NCI-H345 (cell line): ENCODE measurements at places on chromosomes 6 and 20.

GRCh38 chr20:14715400-14715799 lies 378.0 kb upstream of the FLRT3 start:
- DNase-seq = no peak

DNA sequence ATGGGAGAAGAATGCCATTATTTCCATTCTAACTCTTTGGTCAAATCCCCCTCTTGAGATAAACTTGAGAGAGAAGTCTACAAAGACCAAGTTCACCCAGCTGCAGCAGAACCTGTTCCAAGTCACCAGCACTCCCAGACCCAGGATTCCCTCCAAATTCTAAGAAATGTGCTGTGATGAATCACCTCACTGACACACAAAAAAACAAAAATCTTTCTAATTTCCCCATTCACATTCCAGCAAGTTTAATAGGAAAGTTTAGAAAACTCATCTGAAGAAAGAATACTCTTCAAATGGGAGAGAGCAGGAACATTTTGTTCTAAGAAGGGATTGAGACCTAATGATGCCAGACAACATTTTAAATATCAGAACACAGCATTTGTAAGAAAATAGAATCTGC lies 213.6 kb upstream of the PLCB4 start:
- no peak for DNase-seq

GRCh38 chr6:166413491-166413951 lies 30.8 kb upstream of the MPC1 start:
- no peak for DNase-seq

GRCh38 chr20:52612046-52612632 lies 360.0 kb upstream of the TSHZ2 start:
- no peak for DNase-seq

DNA sequence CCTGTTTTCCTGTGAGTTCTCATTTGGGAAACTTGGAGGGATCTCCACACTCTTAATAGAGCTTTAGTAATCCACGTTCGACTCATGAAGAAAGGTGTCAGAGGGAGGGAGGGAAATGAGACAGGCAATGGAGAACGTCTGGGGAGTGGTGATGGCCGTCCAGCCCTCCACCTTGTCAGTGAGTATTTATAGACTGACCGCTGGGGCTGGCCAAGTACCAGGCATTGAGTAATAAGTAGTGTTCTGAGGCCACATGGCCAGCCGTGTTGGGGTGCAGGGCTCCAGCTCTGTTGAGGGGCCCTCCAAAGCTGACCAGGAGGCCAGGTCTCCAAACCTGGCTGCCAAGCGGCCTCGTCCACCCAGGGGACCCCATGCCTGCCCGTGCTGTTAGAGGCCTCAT lies 11.3 kb upstream of the DSN1 start:
- DNase-seq = no peak

- no peak for DNase-seq
Observed at GRCh38 chr20:61311656-61312387, 59.8 kb downstream of the CDH4 start.

DNA sequence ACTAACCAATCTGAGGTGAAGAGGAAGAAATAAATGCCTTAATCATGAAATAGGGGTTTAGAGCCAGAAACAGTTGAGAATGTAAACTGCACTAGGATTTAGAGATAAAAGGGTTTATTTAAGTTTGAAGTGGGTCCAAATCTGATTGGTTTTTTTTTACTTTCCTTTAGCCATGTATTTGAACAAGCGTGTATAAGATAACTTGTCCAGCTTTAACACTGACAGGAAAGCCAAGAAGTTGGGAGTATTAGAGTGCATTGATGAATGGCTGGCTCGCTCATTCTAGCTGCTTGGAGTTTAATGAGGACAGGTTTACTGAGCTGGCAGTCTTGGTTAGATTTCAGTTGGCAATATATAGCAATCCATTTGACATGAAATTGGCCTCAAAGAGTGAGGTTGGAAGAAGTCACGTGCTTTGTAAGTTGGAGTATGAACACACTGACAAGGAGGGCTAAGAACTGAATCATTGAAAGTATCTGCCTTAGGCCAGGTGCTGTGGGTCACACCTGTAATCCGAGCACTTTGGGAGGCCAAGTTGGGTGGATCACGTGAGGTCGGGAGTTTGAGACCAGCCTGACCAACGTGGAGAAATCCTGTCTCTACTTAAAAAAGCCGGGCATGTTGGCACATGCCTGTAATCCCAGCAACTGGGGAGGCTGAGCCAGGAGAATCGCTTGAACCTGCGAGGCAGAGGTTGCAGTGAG lies 13.7 kb downstream of the SRSF3 start:
- no peak for DNase-seq

DNA sequence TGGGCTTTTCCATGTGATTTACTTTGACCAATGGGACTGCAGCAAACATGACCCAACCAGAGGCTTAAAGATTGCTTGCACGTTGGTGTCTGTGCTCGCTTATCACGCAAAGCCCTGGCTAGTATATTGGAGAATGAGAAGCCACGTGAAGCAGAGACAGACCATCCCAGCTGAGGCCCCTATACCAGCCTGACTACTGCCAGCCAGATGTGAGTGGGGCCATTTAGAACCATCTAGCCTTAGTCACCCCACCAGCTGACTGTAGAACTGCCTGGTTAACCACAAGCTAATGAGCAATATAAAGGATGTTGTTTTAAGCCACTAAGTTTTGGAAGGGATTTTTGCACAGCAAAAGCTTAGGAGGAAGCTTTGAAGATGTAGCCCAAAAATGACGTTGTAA lies 74.5 kb downstream of the MACROD2 start:
- DNase-seq = no peak

- DNase-seq = no peak
Observed at GRCh38 chr6:1611322-1611571, 1.5 kb downstream of the FOXC1 start.

DNA sequence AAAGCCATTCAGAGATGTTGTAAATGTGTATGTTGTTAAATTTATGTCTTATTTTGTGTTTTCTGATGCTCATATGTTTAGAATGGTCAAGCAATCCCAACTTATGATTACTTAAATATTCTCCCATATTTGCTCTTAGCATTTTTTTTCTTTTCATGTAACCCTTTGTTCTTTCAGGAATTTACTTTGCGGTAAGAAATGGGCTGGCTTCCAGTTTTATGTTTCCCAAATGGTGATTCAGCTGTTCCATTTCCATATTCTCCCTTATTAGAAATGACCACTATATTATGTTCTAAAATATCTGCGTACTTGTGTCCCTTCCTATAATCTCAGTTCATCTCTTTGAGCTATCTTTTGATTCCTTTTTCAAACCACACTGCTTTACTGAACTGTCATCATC lies 113.7 kb downstream of the CDH26 start:
- DNase-seq = no peak

DNA sequence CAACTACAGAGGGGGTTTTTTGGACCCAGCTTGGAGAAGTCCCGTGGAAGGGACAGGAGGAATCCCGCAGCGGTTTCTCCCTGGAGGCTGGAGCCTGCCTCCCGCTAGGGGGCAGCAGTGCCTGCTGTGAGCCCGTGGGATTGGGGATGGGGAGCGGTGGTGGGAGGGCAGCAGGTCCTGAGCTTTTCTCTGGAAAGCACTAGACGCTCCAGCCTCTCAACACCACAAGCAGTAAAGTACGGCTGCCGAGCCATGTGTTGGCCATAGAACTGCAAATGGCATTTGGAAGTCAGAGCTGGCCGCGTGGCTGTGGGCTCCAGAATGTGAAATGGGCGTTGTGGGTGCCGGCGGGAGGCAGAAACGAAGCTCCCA lies 47.8 kb downstream of the GMPR start:
- no peak for DNase-seq

DNA sequence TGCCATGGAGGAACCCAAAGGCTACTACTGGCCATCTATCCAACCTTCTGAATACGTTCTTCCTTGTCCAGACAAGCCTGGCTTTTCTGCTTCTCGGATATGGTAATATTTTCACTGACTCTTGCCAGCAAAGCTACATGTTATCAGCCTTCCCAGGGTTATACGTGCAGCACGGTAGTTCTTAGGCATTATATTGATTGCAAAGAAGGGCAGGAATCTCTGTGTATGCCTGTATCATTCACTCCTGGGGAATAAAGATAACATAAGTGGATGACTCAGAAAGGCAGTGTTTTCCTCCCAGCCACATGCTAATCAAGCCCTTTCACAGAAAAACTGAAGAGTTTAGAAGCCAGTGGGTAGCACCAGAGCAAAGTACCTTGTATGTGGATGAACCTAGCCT lies 98.7 kb downstream of the ADGRG6 start:
- DNase-seq = peak; percentile 11

- DNase-seq = peak; percentile 27
Observed at GRCh38 chr6:138007014-138007472, 100.2 kb downstream of the PERP start.

DNA sequence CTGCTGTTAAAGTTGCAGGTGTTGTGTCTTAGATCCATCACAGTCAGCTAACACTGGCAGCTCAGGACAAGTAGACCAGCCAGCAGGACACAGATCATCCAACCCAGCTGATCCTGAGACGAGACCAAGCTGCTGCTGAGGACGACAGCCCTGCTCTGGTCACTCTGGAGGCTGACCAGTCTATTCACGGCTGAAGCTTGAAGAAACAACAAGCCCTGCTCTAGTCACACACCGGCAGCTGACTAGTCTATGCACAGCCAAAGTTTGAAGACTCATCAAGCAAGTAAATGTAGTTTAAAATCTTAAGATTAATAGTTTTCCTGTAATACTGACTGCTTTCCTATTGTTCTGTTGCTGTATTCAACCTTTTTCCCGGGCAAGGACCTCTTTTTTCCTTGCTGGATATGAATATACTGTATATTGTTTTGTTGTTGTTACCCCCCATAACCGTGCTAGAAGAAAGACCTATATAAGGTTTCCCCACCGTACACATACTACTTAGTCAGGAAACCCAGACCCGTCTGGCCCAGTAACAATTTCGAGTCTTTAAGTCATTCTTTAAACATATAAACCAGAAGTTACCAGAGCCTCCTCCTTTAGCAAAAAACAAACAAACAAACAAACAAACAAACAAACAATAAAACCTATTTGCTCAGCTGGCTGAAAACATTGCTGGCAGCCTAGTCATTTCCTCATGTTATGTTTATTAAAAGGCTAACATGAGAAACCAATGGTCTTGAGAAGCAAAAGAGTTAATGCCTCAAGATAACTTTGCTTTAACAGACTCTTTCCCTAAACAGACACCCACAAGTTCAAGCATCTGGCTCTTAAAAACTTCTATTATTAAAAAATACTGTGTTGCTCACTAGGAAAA lies 16.7 kb upstream of the GSTA3 start:
- DNase-seq = no peak

- no peak for DNase-seq
Observed at GRCh38 chr6:128097009-128097408, 196.2 kb upstream of the THEMIS start.

GRCh38 chr6:90003941-90004340 lies 109.7 kb downstream of the GJA10 start:
- DNase-seq = no peak

DNA sequence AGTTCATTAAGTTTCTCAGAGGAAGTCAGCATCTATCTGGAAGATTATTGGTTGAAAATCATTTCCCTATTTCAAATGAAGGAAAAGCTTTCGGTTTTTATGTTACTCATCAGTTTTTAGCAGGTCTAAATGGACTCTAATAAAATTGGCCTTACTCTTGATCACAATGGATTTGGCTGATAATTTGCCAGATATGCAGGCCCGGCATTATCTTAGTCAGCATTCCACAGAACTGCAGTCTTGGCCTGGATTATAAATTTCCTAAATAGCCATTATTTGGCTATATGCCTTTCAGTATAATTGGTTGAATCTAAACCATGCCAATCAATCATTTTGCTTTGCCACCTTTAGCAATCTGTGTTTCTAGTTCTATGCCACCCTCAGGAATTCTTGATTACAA lies 91.7 kb upstream of the KCNQ5 start:
- DNase-seq = no peak

- peak; percentile 81 for DNase-seq
Observed at GRCh38 chr6:96604420-96604819, 41.5 kb downstream of the FHL5 start.

DNA sequence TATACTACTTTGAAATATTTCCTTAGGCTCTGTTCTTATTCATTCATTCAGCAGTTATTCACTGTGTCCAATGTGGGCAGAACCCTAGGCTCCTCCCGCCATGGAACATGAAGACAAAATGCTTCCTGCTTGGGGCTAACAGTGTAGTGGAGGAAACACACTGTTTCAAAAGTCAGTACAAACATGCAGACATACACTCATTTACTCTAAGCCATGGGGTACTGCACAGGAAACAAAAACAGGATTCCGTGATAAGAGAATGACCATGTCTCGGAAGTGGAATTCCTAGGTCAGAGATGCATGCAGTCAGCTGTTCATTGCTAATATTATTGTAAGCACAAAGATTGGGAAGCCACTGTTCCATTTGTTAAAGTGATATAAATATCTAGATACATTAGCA lies 18.4 kb upstream of the FAM209A start:
- DNase-seq = no peak

DNA sequence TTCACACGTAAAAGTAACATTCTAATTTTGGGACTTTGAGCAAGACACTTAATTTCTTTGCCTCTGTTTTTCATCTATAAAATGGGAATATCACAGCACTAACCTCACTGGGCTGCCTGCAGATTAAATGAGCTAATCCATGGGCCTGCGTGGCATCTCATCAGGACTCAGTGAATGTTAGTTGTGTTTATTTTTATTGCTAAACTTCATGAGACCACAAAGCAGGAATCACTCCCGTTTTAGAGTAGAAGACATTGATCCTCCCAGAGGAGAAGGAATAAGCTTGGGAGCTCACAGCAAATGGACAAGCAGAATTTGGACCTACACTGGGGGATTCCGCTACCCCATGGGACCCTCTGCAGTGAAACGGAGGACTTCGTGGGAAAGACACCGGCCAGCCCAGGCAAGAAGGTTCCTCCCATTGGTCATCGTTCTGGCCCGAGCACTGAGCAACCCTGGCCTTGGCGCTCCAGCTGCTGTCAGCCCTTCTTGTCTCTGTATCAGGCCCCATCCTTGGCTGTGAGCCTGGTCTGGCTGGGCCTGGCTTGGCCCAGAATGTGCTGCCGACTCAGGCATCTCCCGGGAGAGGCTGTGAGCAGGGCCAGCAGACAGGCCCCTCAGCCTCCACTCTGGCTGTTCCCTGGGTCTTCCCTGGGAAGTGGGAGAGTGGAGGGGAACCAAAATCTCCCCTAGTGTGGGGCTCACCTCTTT lies 79.8 kb downstream of the NFATC2 start:
- DNase-seq = no peak

DNA sequence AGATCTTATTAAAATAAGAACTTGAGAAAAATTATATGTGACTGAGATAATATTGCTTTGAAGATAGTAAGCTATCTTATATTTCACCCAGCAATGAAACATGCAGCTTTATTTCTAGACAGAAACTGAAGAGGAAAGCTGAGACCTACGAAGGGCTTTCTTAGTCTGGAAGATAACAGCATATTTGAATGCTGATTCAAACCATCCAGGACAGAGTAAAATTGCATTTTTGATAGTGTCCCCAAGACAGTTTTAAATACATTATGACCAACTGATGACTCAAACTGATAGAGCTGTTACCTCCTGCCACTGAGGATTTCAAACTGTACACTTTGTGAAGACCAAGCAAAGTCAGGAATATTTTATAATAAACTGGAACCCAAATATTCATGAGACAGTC lies 409.6 kb downstream of the GRIK2 start:
- DNase-seq = no peak
